ENCODE measurements at places on chromosomes 7 and 10. TPM values are rescaled to one million over a fixed set of nuclear protein-coding genes. Genes with fewer than 3 reads are reported as not detected.

Gene FRMPD2
- total RNA-seq: not detected

Gene ANKRD61
- total RNA-seq: not detected

GRCh38 chr10:72334196-72334824 lies 20.4 kb downstream of the DNAJB12 start:
- H3K27ac ChIP-seq: peak overlapping the region; percentile 92
- no peaks in the 10 kb centered on the region for H3K27me3 ChIP-seq
- H3K36me3 ChIP-seq: peaks cover 6% of the 10 kb centered on the region
- DNase-seq: no peak
- H3K4me3 ChIP-seq: peak overlapping the region; percentile 76
- H3K4me1 ChIP-seq: peaks cover 71% of the 10 kb centered on the region

GRCh38 chr7:80026766-80027165 lies 107.9 kb upstream of the GNAI1 start:
- DNase-seq: no peak
- no peak overlapping the region for H3K27ac ChIP-seq
- H3K36me3 ChIP-seq: peaks cover 7% of the 10 kb centered on the region

GRCh38 chr7:127556404-127556803 lies 29.0 kb downstream of the GCC1 start:
- H3K27ac ChIP-seq: no peak overlapping the region
- no peak for DNase-seq
- no peak overlapping the region for H3K4me3 ChIP-seq
- no peaks in the 10 kb centered on the region for H3K4me1 ChIP-seq
- H3K27me3 ChIP-seq: no peaks in the 10 kb centered on the region

Measured in natural killer cell treated with Interleukin-12 subunit alpha and Interleukin-12 subunit beta and Interleukin-15 and Interleukin-18, amount 100 ng/mL, for 72 hours (primary cell).